ENCODE measurements at places on chromosomes 4 and X.

GRCh38 chr4:8740666-8741395 is 130.8 kb downstream of the HMX1 start:
- DNase-seq = no peak

- DNase-seq = peak; percentile 21
These were observed at the start of gene CHM for GRCh38 chrX:86047174-86047935. CHM (minus strand) TSS chrX:86047558; CDS start chrX:86047532, 26 bp downstream.

DNA sequence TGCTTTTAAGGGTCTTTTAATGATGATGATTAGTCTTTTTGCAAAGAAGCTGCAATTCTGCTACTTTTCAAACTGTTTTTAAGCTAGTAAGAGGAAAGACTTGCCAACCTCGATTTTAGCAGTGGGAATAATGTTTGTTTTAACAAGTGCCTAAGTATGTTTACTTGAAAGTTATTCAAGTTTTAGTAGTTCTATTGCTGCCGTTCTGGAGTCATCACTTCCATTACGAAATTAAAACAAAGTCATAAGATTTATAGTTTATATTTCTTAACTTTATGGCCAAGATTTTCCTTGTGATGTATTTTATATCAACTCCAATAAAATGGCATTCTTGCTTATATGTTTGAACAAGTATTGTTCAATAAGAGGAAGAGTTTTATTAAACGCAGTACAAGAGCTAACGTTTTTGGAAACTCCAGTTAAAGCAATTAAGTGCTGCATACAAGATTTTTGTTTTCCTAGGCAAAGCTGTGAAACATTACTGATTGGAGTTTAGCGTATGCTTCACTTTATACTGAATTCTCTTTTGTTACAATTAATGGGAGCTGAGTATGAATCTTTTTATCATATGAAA is 211.3 kb downstream of the TENM3 start:
- DNase-seq = no peak

GRCh38 chr4:147034372-147034771 is 88.7 kb upstream of the TTC29 start:
- no peak for DNase-seq

DNA sequence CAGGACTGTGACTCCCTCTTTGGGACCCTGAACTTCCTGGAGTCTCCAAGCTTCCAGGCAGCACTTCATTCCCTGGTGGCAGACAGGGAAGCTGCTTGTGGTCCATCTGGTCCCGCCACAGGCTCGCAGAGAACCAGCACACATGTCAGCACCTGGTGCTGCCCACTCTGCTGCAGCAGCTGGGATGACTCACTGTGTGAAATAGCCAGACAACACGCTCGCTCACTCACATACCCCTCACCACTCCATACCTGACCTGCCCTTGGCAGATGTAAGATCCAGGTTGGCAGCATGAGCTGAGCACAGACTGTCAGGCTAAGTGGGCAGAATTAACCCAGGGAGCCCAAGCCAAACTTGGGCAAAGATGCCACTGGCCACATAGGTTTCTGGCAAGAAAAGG is 613.5 kb downstream of the PCDH18 start:
- DNase-seq = no peak

DNA sequence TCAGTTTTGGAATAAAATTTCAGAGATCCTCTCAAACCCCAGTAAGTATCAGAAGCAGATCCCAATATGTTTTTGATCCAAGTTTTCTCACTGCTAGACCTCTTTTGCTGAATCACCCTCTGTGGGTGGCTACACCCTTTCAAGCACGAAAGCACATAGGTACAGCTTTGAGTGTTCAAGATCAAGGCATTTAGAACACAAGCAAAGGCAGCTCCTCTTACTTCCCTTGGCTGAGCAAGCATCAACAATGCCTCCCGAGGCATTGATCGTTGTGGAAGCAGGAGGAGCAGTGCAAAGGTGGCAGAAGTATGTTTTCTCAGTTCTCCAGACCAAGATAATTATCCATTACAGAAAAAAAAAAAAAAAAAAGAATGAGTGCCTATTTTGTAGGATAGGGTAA is 72.0 kb upstream of the TSPAN7 start:
- no peak for DNase-seq

Measured in stimulated activated CD8-positive, alpha-beta memory T cell treated with anti-CD3 and anti-CD28 coated beads, Interleukin-7, amount 100 ng/mL, for 4 hours (primary cell).